ENCODE measurements at places on chromosomes 2 and 18. TPM values are rescaled to one million over a fixed set of nuclear protein-coding genes. Genes with fewer than 3 reads are reported as not detected.

GRCh38 chr2:157789933-157790511 lies 86.1 kb downstream of the ACVR1 start:
- no peaks in the 10 kb centered on the region for H3K27me3 ChIP-seq
- H3K27ac ChIP-seq = no peak overlapping the region
- no peaks in the 10 kb centered on the region for H3K36me3 ChIP-seq
- no peaks in the 10 kb centered on the region for H3K4me1 ChIP-seq
- no peak overlapping the region for H3K4me3 ChIP-seq
- DNase-seq = no peak

GRCh38 chr2:133691336-133691735 lies 123.1 kb upstream of the NCKAP5 start:
- DNase-seq = no peak
- no peaks in the 10 kb centered on the region for H3K27me3 ChIP-seq
- H3K36me3 ChIP-seq = no peaks in the 10 kb centered on the region
- H3K4me3 ChIP-seq = no peak overlapping the region

DNA sequence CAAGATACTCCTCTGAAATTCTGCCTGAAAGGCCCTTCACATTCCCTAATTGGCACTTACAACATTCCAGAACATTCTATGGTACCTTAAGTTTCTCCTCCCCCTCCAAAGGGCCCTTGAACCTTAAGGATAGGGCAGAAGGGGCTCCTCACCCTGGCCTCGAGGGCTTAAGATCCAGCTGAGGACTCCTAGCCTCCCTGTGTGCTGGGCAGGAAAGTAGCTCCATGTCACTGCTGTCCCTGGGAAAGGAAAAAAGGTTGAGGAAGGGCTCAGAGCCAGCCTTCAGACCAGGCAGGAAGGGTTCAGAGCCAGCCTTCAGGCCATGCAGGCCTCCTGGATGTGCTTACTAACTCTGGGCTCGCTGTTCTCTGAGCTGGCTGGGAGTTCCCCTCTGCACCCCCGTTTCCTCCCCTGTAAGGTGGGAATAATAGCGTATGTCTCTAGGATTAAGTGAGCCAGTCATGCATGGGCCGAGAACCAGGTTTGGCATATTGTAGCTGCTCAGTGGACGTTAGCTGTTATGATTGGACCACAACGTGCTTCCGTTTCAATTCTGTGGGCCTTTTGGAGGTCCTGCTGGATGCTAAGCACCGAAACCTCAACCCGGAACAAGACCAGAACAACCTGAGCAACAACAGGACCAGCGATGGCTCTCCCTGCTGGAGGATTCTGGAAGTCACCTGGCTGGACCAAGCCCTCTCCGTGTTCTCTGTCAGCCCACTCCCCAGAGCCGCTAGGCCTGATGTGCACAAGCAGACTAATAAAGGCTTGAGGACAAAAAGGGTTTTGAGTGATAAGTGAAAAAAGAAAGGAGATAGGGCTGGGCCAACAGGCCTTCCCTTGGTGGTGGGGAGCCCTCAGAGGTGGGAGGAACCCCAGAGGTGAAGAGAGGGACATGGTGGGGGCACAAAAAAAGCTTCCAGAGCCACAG lies 1.0 kb upstream of the B3GNT7 start:
- no peak for DNase-seq
- H3K27me3 ChIP-seq = no peaks in the 10 kb centered on the region
- no peaks in the 10 kb centered on the region for H3K36me3 ChIP-seq
- no peaks in the 10 kb centered on the region for H3K4me1 ChIP-seq

DNA sequence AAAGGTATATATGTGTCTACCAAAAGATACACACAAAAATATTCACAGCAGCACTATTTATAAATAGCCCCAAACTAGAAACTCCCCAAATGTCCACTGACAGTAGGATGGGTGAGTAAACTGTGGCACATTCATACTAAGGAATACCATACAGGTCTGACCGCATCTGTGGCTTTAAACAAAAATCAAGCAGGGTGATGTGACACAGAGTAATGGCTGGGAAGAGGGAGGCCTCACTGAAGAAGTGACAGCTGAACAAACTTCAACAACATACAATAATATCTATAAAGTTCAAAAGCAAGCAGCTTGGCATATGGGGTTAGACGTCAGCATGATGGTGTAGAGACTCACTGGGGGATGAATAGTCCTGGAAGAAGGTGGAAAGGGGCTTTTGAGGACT lies 115.1 kb upstream of the PPP1CB start:
- no peaks in the 10 kb centered on the region for H3K27me3 ChIP-seq
- no peak overlapping the region for H3K4me3 ChIP-seq
- no peaks in the 10 kb centered on the region for H3K4me1 ChIP-seq
- no peaks in the 10 kb centered on the region for H3K36me3 ChIP-seq

DNA sequence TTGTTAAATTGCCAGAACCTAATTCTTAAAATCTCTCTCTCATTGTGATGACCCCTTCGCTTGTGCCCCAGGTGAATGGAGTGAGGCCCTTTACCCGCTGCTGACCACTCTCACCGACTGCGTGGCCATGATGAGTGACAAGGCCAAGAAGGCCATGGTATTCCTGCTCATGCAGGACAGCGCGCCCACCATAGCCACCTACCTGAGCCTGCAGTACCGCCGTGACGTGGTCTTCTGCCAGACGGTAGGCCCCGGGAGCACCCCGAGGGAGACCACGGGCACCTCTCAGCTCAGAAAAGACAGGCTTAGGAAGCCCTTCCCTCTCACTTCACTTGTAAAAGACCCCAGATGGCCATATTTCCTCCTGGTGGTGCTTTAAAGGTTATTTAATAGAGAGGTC lies 44.9 kb downstream of the COA5 start:
- no peak overlapping the region for H3K27ac ChIP-seq
- no peaks in the 10 kb centered on the region for H3K4me1 ChIP-seq
- H3K27me3 ChIP-seq = no peaks in the 10 kb centered on the region
- no peak overlapping the region for H3K4me3 ChIP-seq
- H3K36me3 ChIP-seq = peaks cover 93% of the 10 kb centered on the region

GRCh38 chr2:204046145-204046544 lies 109.6 kb downstream of the ICOS start:
- DNase-seq = no peak
- H3K4me1 ChIP-seq = no peaks in the 10 kb centered on the region
- no peaks in the 10 kb centered on the region for H3K36me3 ChIP-seq

- peak; percentile 5 for DNase-seq
- H3K4me3 ChIP-seq = no peak overlapping the region
- H3K4me1 ChIP-seq = no peaks in the 10 kb centered on the region
- no peaks in the 10 kb centered on the region for H3K36me3 ChIP-seq
These were observed 253.8 kb downstream of the TGIF1 start for GRCh38 chr18:3703732-3704176.

GRCh38 chr2:240886023-240886565 lies 9.9 kb downstream of the MAB21L4 start:
- H3K27me3 ChIP-seq = no peaks in the 10 kb centered on the region
- no peaks in the 10 kb centered on the region for H3K4me1 ChIP-seq
- no peak for DNase-seq
- H3K36me3 ChIP-seq = no peaks in the 10 kb centered on the region
- no peak overlapping the region for H3K27ac ChIP-seq
- no peak overlapping the region for H3K4me3 ChIP-seq

DNA sequence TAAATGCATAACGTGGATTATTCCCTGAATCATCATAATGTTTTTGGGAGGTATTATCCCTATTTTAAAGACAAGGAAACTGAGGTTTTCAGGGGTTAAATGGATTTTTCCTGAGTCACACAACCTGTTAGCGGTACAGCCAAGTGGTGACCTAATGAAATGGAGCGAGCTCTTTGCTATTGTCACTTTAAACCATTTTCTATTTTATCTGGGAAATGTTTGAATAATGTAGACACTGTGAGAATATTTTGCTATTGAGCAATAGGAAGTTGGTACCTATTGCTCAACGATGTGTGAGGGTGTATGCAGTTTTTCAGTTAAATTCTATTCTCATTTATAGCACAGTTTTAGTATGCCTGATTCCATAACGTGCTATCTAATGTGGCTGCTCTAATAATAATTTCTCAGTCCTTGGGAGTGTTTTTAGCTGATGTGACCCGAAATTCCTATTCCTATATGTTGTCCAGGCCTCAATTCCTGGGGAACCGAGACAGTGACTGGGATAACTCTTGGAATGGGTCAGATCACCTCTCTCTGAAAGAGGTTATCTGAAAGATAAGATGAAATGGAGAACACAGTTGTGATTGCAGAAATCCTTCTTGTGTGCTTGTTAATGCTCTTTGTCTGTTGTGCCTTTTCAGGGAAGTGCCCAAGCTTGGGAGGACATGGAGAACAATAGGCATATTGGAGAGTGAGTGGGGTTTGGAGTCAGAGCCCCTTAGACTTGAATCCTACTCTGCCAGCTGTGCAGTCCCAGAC lies 38.4 kb downstream of the ABCB11 start:
- H3K27ac ChIP-seq = no peak overlapping the region
- no peaks in the 10 kb centered on the region for H3K4me1 ChIP-seq
- H3K27me3 ChIP-seq = no peaks in the 10 kb centered on the region
- no peak for DNase-seq
- no peak overlapping the region for H3K4me3 ChIP-seq

- DNase-seq = no peak
- H3K36me3 ChIP-seq = no peaks in the 10 kb centered on the region
- H3K4me1 ChIP-seq = no peaks in the 10 kb centered on the region
- H3K4me3 ChIP-seq = no peak overlapping the region
- H3K27me3 ChIP-seq = no peaks in the 10 kb centered on the region
These were observed 9.1 kb downstream of the TWIST2 start for GRCh38 chr2:238856713-238857567.

- H3K27me3 ChIP-seq = no peaks in the 10 kb centered on the region
- H3K27ac ChIP-seq = peak overlapping the region; percentile 59
- H3K36me3 ChIP-seq = no peaks in the 10 kb centered on the region
- peak overlapping the region; percentile 7 for H3K4me3 ChIP-seq
- peaks cover 74% of the 10 kb centered on the region for H3K4me1 ChIP-seq
- no peak for DNase-seq
These were observed 6.1 kb downstream of the ARPC2 start for GRCh38 chr2:218223046-218223445.

GRCh38 chr2:105186967-105187498 lies 54.5 kb upstream of the GPR45 start:
- H3K4me3 ChIP-seq = no peak overlapping the region
- H3K27me3 ChIP-seq = no peaks in the 10 kb centered on the region
- H3K36me3 ChIP-seq = no peaks in the 10 kb centered on the region
- H3K27ac ChIP-seq = no peak overlapping the region
- DNase-seq = no peak

DNA sequence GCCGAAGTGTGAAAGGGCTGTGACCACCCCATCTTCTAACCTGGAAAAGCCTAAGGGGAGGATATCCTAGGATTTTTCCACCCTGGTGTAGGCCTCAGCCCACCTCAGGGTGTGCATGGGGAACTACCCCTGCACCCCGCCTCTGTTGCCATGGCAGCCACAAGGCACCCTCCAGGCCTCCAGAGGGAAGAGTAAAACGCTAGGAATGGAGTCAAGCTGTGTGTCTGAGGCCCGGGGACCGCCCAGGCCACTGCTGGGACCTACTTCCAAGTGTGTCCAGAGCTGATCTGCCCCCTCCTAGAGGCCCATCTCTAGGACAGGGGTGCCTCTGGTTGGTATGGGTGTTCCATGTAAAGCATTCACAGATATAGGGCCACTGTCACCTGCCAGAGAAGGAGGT lies 86.7 kb downstream of the PLB1 start:
- H3K36me3 ChIP-seq = no peaks in the 10 kb centered on the region
- H3K27me3 ChIP-seq = no peaks in the 10 kb centered on the region
- DNase-seq = no peak
- no peak overlapping the region for H3K4me3 ChIP-seq

DNA sequence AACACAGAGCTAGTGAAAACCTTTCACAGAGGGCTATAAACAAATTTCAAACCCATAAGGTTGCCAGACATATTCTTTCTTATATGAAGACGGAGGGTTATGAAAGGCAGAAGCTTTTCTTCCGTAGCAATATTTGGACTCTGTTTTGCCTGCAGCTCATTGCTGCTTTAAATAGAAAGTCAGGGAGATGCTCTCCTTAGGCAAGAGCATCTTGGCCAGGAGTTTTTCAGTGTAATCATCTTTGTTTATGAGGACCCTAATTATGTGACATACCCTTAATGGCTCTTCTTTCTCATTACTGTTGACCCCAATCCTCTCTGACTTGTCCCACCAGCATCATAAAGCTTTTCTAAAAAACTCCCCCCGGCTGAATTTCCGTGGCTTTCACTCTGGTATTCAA lies 433.4 kb upstream of the NRXN1 start:
- H3K27ac ChIP-seq = no peak overlapping the region
- H3K4me1 ChIP-seq = no peaks in the 10 kb centered on the region
- H3K36me3 ChIP-seq = no peaks in the 10 kb centered on the region

- H3K36me3 ChIP-seq = no peaks in the 10 kb centered on the region
- no peaks in the 10 kb centered on the region for H3K27me3 ChIP-seq
- no peak overlapping the region for H3K27ac ChIP-seq
- H3K4me1 ChIP-seq = peaks cover 4% of the 10 kb centered on the region
These were observed 54.3 kb downstream of the RAB10 start for GRCh38 chr2:26088038-26088643.

- no peak for DNase-seq
- no peak overlapping the region for H3K4me3 ChIP-seq
- H3K36me3 ChIP-seq = no peaks in the 10 kb centered on the region
- H3K27me3 ChIP-seq = no peaks in the 10 kb centered on the region
- no peak overlapping the region for H3K27ac ChIP-seq
These were observed 15.8 kb upstream of the IER3IP1 start for GRCh38 chr18:47191961-47192360.

DNA sequence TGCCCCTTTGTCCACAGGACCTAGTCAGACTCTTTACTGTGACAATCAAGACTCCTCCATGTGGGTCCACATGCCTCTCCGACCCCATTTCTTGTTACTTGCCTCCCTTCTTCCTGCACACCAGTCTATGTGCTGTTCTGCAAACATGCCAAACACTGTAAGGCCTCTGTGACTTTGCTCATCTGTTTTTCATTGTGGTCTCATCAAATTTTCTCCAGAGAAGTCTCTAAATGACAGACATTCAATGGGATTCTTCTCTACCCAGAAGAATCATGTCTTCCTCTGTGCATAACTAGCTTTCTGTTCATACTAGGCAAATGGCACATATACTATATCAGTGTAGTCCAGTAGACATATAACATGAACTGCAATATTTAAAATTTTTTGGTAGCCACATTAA lies 43.0 kb upstream of the KCNE4 start:
- H3K4me3 ChIP-seq = no peak overlapping the region
- H3K4me1 ChIP-seq = no peaks in the 10 kb centered on the region
- no peaks in the 10 kb centered on the region for H3K27me3 ChIP-seq
- no peaks in the 10 kb centered on the region for H3K36me3 ChIP-seq
- DNase-seq = no peak

GRCh38 chr18:48203961-48204666 lies 205.1 kb downstream of the ZBTB7C start:
- no peak overlapping the region for H3K27ac ChIP-seq
- H3K27me3 ChIP-seq = no peaks in the 10 kb centered on the region
- H3K4me1 ChIP-seq = no peaks in the 10 kb centered on the region
- no peaks in the 10 kb centered on the region for H3K36me3 ChIP-seq
- H3K4me3 ChIP-seq = no peak overlapping the region

GRCh38 chr2:150591496-150592285 lies 104.2 kb upstream of the RND3 start:
- no peaks in the 10 kb centered on the region for H3K4me1 ChIP-seq
- no peak overlapping the region for H3K4me3 ChIP-seq
- no peak overlapping the region for H3K27ac ChIP-seq
- H3K36me3 ChIP-seq = no peaks in the 10 kb centered on the region
- no peaks in the 10 kb centered on the region for H3K27me3 ChIP-seq

GRCh38 chr2:152432206-152432653 lies 97.3 kb downstream of the FMNL2 start:
- H3K4me1 ChIP-seq = no peaks in the 10 kb centered on the region
- H3K27me3 ChIP-seq = no peaks in the 10 kb centered on the region
- no peak overlapping the region for H3K4me3 ChIP-seq
- DNase-seq = no peak

Gene ZNF396
- 0.92 TPM for total RNA-seq

Gene C1D
- 24.4 TPM for total RNA-seq

Gene ARHGEF33
- total RNA-seq = 0.11 TPM

Gene KCNF1
- not detected for total RNA-seq

Gene COL6A3
- 2.7 TPM for total RNA-seq

Gene PDE1A
- total RNA-seq = not detected

Gene FSIP2
- total RNA-seq = 0.81 TPM

Gene TTLL4
- total RNA-seq = 35.8 TPM

Gene DOK6
- total RNA-seq = not detected
